CMK (cell line): ENCODE measurements at places on chromosomes 16 and 17.
A peak's percentile ranks its signal among the peaks of the same experiment; 100 is the strongest.

DNA sequence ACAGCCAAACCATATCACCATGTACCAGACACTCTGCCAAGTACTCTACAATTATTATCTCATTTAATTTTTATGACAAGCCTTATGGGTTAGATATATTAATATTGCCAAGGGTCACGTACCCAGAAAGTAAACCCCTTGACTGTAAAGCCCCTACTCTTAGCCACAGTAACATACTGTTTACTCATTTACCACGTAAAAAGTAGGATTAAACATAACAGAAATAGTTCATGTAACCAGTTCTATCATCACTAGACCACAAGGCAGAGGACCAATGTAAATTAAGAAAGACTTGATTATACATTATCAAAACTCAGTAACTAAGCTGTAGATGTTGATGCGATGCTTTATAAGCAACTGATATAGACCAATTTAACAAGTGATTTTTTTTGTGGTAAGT lies 101.5 kb upstream of the CNTNAP4 start:
- no peak for DNase-seq

- no peak for DNase-seq
These were observed 1389.4 kb upstream of the GOT2 start for GRCh38 chr16:60123392-60124023.

DNA sequence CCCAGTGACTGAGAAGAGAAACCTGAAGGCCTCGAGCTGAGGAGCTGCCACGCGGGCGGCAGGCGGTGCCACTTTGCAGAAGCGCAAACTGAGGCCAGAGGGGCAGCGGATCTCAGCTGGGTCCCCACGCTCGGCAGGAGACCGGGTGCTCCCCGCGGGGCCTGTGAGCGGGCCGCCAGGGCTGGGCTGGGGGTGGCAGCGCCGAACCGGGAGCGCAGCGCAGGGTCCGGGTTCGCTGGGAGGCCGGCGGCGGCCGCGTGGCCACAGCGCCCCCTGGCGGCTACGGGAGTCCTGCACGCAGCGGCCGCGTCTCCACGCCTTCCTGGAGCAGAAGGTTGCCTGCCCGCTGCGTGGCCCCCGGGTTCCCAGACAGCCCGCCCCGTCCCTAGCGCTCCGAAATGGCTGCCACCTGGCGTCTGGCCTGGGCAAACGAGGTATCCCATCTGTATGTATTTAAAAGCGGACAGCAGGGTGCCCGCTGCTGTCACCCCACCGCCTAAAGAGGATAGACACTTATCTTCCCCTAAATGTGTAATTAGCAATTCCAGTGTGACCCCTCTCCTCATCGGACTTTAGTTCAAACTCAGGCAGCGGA lies 96.1 kb upstream of the CDH5 start:
- peak; percentile 31 for DNase-seq

- DNase-seq = peak; percentile 74
These were observed 1.2 kb downstream of the HCRT start for GRCh38 chr17:42183741-42184711.
